NCI-H187 treated with DMSO at 0.1 percent for 48 hours (cell line): ENCODE measurements at places on chromosomes 12 and 14.

GRCh38 chr14:55327179-55327578, 56.0 kb downstream of the FBXO34 start:
- DNase-seq = no peak

GRCh38 chr14:63474111-63474510, 69.1 kb downstream of the PPP2R5E start:
- DNase-seq = no peak

DNA sequence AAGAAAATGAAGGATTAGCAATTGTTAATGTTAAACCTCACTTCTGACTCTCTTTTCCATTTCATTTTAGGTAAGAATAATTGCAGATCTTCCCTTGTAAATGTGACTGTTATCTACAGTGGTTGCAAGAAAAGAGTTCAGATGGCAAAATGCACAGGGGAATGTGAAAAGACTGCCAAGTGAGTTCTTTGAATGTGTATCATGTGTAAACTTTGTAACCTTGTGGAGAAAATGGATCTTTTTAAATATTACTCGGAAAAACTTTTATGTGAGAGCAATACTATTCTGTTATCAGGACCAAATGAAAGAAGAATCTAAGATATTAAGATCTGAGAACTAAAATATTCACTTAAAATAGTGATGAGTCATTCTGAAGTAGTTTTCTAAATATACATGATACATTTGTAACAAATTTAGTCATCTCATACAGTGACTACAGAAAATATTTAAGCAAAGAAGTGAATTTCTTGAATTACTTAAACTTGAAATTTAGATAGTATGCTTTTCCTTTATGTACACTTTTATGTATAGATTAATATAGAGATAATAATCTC, 122.5 kb upstream of the CNTN1 start:
- DNase-seq = no peak

DNA sequence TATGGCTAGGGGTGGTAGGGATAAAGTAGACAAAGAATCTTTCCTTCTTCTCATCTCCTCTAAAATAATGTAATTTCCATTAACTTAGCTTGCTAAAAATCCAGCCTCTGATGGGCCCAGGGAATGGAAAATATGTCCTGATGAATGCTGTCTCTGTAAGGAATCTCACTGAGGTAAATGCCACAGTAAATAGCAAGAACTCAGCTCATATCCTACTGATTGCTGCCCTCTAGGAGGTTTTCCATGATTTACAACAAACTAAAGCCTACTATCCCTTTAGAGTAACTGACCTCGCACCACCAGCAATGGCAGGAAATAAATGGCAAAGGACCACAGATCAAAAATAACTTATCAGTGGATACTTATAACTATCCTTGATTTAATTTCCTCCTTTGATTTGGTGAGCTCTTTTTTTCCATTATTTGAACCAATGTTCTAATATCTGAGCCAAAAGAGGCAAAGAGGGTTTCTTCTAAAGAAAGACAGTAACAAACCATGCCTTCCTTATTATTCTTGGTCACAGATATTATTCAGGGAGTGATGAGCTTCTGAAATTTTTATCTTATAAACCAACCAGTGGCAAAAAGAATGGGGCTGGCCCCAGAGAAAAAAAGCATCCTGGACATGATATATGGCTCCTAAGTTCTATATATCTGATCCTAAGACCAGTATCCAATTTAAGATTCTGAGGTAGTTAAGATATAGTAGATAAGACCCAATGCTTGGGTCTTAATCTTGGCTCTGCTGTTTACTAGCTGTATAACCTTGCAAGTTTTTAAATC, 43.8 kb downstream of the SENP1 start:
- no peak for DNase-seq

DNA sequence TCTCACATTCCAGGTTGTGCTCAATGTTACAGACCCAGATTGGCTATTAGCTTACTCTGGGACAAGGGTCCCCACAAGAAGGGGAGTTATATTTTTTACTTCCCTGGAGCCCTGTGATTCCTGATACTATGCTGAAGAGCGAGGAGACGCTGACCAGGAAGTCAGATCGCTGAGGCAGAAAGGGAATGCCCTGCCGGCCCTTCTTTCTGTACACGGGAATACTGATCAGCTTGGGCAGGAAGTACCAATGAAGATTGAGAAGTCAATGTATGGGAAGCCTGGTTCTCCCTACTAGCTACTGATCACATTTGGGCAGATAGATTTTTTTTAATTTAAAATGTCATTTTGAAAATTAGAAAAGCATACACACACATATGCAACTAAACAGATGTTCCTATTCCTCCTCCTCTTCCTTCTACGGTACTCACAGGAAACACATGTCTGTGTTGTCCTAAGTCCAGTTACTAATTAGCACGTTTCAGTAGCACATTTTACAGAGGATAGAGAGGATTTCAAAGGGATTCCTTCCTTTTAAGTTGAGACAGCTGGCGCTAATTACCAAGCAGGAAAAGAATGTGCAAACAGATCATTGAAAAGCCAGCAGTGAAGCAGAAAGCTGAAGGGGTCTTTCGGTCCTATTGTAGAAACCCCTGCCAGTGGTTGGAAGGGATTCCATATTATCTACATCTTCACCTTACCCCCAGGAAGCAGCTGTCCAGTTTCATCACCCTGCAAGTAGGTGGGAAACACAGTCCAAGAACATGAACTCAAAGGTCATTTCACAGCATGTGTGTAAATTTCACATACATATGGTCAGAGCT, 292.4 kb downstream of the DUSP6 start:
- DNase-seq = no peak

- no peak for DNase-seq
Observed at GRCh38 chr14:91406982-91407381, 10.6 kb downstream of the CCDC88C start.

GRCh38 chr12:80636832-80637231, 70.6 kb upstream of the MYF6 start:
- DNase-seq = no peak

GRCh38 chr12:123038966-123039365, 58.5 kb downstream of the ARL6IP4 start:
- no peak for DNase-seq

DNA sequence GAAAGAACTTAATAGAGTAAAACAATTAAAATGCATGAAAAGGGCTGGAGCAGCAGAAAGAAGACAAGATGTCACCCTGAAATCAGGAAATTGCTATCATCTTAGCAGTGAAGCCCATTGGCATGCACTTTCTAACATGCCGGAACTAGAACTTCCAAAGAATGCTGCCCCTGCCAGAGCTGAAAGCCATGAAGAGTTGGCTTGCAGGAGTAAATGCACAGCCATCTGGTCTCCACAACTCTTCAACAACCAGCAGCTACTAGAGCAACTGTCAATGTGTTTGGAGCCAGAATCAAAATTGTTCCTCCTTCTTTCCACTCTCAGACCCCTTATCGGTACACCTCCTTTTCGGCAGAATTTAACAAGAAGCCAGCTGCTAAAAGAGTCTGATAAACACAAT, 414.1 kb downstream of the KCNH5 start:
- no peak for DNase-seq

DNA sequence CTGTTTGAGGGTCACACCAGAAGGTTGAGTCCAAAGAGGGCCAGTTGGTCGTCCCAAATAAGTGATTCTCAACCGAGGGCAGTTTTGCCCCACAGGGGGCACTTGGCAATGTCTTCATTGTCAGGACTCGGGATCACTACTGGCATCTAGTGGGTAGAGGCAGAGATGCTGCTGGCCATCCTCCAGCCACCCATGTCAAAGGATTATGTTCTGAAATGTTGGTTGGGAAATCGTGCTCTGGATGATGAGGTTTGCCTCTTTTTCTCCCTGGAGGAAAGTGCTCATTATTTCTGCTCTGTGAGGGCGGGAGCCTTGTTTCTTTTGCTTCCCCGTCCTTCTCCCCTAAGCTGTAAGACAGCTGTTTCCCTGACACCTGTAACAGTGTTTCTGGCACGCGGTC, 3.6 kb downstream of the ZNF839 start:
- no peak for DNase-seq

GRCh38 chr12:78328524-78328923, 497.8 kb downstream of the NAV3 start:
- no peak for DNase-seq

- no peak for DNase-seq
Observed at GRCh38 chr12:80648881-80649280, 58.6 kb upstream of the MYF6 start.

DNA sequence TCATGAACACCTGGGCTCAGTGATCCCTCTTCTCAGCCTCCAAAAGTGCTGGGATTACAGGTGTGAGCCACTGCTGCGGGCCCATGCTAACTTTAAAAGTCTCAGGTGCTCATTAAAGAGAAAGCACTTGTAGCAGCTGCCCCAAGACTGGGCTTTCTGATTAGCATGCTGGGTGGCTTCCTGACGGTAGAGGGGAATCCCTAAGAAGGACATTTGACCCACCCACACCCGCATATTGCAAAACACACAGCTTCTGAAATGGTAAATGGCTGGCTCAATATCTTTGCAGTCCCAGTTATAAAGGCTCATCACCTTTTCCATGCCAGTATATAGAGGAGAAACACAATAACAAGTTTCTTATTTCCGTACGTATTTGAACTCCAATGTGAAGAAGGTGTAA, 19.3 kb upstream of the BICD1 start:
- DNase-seq = no peak

DNA sequence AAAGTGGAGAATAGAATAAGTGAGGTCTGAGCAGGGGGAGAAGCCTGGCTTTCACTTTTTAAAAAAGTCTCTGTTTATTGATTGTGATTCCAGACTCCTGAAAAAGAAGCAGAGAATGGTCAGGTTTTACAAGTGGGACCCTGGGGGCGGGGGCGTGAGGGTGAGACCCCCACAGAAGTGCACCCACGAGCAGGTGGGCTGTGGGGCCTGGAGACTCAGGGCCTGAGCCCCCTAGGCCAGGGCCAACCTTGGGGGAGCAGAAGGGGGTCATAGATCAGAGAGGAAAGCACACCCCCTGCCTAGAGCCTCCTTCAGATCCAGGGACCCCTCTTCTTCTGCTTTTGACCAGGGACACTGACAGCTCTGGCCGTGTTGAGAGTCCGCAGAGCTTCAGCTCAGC, 180.3 kb downstream of the ADGRD1 start:
- no peak for DNase-seq

DNA sequence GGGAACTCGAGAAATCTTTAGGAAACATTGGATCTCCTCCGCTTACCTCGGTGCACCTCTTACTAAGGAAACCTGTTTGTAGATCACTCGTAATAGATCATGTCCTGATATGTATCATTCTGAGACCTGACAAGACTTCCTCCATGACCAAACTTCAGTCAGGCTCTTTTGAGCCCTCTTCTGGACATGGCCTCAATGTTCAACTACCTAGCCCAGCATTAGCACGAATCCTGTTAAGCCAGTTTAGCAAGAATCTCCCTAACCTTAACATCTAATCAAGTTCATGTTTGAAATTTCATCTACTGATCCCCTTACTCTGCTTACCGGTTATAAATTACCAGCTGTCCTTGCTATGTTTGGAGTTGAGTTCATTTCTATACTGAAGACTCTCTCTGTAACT, 713.9 kb upstream of the USP15 start:
- DNase-seq = no peak

DNA sequence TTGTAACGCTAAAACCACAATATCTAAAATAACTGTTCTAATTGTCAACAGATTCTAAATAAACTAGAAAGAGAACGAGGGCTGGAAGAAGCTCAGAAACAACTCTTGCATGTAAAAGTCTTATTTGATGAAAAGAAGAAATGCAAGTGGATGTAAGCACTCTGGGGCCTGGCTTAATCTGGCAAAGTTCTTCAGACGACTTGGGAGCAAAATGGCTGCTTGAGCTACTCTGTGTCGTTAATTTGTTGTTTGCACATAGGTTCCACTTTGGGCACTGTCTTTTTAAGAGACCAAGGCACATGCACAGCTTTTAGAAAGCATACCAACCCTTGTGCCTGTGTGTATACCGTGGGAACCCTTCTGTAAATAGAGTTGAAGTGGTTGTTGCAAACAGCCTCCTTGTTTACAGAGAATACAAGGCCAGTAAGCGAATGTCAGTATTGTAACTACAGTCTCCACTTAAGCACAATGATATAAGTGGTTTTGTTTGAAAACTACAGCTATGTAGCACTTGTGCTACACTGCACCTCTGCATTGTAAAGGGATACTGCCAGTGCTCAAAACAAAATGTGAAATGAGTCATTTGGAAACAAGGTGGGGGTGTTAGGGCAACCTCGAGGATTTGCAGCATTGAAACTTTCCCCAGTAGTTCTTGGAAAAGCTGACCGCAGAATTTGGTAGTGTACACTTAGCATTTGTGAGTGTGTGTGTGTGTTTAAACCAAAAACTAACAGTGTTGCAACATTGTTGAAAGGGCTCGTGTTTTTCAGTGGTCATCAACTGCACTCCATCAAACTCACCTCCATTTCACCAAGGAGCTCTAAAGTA, 154.3 kb downstream of the CEP83 start:
- no peak for DNase-seq

DNA sequence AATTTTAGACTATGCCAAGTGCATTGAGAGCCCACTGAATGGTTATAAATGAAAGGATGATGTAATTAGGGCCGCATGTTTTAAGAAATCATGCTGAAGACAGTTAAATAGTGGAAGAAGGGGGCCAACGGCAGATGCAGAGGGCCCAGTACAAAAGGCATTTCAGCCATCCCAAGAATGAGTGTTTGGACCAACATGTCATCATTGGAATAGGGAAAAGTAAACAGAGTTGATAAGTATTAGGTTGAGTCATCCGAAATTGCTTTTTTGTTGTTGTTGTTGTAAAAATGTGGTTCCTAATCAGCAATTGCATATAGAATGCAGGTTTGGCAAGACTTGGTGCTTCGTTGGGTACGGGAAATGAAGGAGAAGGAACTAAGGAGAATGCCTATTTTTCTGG, 29.5 kb downstream of the BMP4 start:
- no peak for DNase-seq

DNA sequence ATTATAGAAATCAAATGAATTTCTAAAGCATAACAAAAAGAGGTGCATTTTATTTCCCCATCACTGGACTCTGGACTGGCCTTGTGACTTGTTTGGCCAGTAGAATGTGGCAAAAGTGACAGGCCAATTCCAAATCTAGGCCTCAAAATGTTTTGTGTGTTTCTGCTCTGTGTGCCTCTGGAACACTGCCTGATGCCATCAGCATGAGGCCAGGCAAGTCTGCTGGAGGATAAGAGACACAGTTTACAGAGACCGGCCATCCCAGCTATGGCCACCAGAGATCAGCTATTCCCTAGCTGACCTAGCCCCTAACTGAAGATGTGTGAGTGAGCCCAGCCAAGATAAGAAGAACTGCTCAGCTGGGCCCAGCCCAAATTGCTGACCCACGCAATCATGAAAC, 32.9 kb downstream of the ASCL1 start:
- DNase-seq = no peak

- DNase-seq = no peak
Observed at GRCh38 chr12:63042646-63043045, 107.7 kb upstream of the PPM1H start.

GRCh38 chr12:119006746-119007145, 25.4 kb downstream of the SRRM4 start:
- no peak for DNase-seq

DNA sequence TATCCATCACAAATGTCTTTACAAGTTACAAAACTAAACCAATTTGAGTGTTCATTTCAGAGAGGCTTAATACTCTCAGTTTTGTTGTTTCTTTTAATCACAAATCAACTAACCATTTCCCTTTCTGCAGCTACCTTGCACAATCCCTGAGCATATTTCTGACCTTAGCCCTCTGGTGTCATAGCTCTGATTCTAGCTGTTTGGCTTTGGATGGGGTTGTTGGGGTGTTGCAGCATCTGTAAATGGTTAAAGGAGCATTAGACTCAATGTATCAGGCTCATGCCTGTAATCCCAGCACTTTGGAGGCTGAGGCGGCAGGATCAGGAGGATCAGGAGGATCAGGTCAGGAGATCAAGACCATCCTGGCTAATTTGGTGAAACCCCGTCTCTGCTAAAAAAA, 461.4 kb downstream of the NRXN3 start:
- no peak for DNase-seq
